ENCODE measurements at places on chromosomes 5 and 9.

DNA sequence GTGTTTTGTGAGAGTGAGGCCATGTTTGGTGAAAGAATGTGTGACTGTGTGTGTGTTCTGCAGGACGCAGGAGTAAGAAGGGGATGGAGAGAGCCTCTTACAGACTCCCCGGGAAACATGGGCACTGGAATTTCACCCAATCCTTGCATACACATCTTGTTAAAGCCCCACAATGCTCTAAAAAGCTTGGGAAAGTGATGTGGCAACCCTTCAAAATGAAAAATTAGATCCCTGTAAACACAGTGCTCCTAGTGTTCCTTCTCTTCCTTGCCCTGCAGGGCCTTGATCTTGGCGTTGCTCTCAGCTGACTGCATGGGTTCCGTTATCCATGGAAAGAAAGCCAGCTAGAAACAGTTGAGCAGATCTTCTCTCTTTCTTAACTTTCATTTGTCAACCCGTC is 701.7 kb downstream of the SEMA5A start:
- peak; percentile 20 for DNase-seq

GRCh38 chr5:81827500-81827899 is 76.6 kb upstream of the SSBP2 start:
- DNase-seq: no peak

DNA sequence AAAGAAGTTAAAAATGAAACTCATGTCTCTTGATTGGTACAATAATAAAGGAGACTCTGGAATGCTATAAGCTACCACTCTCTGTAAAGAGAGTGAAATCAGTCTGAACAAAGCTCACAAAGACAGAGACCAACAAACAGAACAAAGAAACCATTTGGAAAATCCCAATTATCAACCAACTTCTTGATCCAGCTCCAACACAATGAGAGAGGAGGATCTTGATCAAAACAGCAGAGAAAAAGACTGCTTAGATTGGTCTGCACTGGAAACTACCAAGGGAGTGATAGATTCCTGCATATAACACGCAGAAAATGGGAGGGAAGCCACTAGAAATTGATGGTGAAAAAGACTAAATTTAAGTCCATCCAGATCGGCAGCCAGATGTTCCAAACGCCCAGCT is 23.1 kb upstream of the RNF38 start:
- DNase-seq: no peak

GRCh38 chr9:90853945-90854344 is 52.3 kb downstream of the SYK start:
- no peak for DNase-seq

GRCh38 chr9:9536523-9536922 is 1076.3 kb downstream of the PTPRD start:
- DNase-seq: no peak

DNA sequence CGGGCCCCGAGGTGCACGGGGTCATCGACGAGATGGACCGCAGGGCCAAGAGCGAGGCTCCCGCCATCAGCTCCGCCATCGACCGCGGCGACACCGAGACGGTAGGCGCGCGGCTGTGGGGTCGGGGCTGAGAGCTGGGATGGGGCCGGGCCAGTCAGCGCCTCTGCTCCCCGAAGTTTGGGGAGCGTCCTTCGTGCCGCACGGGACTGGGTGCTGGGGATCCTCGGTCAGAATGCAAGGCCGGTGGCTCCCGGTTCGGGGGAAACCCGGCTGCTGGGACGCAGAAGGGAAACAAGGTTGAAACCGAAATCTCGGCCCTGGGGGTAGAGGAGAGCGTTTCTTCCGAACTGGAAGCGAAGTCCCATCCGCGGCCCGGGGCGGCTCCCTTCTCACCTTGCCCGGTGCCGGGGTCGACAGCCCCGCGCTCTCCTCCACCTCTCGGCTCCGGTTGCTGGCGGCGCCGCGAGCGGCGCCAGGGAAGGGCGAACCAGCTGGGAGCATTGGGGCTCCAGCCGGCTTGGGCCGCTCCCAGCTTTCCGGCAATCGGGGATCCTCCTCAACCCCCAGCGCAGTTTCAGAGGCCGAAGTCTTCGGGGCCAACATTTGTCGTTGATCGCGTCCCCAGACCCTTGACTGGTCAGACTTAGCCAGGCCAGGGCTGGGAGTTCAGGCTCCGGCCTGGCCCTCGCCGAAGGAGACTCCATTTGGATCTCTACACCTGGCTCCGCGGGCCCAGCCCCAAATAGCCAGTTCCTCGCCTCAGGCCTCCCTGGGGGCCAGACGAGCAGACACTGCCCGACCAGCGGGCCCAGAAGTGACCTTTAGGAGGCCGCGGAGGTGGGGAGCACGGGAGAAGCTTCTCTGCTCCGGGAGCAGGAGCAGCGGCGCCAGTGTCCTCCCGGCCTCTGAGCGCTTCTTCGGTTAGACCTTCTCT is 1.1 kb downstream of the LHX2 start:
- no peak for DNase-seq

DNA sequence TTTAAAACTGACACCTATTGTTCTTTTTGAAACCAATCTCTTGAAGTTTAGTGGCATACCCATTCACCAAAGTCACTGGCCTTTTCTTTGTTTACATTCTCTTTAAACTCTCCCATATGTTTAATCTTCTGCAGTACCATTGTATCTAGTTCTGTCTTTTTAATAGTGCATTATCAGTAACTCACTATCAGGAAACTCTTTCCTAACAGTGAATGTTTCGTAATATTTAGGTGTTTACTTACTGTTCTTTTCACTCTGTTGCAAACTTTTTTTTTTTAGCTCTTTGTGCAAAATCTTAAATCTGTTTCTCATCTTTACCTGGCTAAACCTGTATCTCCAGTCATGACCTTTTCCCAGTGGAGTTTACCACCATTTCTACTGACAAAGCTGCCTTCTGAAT is 17.2 kb downstream of the SMAD5 start:
- no peak for DNase-seq

DNA sequence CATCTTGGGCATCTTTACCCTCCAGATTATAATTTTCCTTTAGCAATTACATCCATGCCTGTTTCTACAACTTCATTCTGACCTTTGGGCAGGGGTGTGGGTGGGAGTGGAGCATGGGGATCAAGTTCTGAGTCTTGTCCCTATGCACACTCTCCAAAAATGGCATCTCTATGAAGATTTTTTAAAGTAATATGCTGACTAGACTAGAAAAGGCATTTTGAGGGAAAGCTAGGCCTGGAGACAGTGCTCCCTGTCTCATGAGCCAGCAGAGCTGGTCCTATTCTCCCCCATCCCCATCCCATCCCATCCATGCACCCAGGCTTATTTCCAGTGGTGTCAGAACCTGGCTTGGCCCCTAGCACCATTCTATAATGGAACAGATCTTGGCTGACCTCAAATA is 398.0 kb upstream of the SLC24A2 start:
- no peak for DNase-seq

DNA sequence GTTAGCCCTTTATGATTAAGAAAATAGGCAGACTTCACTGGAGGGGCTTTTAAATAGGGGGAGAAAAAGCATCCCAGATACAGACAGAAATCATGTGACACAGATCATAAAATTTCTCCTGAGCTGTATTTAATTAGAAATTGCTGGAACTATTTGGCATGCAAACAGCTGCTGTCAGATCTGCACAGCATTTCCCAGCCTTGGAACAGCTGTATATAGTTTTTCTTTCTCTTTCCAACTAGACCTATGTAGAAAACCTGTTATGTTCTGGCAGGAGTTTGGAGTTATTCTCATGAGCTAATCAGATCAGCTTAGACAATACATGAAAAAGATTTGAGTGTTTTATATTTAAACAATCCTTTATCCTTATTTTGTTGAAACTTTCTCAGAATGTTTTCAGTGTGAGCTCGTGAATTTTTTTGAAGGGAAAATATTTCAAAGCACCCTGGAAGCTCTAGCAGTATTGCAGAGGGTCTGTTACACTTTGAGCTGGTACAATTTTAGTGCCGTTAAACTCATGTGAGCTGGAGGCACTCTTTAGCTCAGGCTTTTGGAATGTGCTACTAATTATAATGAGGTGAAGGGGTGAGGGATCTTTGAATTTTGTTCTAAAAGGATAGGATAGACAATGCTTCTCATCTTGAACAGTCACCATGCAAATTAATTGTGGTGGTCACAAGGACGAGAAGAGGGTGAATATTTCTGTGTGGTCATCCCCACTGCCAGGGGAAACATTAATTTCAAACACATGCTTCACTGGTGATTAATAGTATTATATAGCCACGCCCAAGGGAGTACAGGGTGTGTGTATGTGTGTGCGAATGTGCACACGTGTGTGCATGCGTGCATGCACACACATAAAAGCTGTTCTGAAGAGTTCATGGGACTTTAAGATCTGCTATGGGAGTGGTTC is 239.4 kb upstream of the FBXL7 start:
- no peak for DNase-seq

DNA sequence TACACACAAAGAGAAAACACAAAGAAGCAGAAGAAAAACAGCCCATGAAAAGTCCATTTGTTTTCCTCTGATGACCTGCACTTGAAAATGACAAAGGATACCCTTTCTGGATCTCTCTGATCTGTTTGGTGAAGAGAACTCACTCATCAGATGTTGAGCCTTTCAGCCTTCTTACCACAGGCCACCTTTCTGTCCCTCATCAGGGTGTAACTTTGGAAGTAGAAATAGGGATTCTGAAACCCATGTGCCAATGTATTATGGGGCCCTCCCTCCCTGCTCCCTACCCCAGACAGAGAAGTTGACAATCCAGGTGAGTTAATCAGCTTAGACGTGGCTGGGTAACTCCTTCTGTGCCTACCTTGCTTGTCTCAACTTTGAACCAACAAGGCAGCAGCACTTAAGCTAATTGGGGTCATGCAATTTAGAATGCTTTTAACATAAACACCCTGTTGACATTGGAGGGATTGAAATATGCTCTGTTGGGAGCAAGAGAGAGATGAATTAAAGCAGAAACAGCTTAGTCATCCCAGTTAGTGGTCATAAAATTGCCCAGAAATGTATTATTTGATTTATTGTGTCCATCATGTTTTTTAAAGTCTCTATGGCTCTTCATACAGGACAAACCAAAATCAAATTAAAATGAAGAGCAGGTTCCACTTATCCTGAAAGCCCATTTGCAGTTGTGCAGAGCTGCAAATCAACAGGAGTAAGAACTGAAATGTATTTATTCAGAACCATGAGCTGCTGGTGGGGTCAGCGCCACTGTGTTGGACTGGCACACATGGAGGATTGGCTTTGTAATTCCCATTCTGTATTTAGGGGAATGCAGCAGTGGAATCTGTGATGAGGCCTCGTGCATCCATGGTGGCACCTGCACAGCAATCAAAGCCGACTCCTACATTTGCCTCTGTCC is 132.0 kb downstream of the LIFR start:
- DNase-seq: no peak

- DNase-seq: no peak
Measured at GRCh38 chr9:134188386-134189144, 24.2 kb upstream of the RNU6ATAC start.

GRCh38 chr5:137734962-137735554 is 831 bp downstream of the KLHL3 start:
- DNase-seq: peak; percentile 56

- no peak for DNase-seq
Measured at GRCh38 chr5:114243281-114243971, 118.4 kb upstream of the KCNN2 start.

GRCh38 chr5:1010181-1010510 is 1.5 kb downstream of the NKD2 start:
- DNase-seq: no peak

- peak; percentile 91 for DNase-seq
Measured at GRCh38 chr9:37984672-37985611, 81.0 kb upstream of the SLC25A51 start.

GRCh38 chr5:122144236-122144635 is 14.9 kb downstream of the ZNF474 start:
- peak; percentile 46 for DNase-seq

DNA sequence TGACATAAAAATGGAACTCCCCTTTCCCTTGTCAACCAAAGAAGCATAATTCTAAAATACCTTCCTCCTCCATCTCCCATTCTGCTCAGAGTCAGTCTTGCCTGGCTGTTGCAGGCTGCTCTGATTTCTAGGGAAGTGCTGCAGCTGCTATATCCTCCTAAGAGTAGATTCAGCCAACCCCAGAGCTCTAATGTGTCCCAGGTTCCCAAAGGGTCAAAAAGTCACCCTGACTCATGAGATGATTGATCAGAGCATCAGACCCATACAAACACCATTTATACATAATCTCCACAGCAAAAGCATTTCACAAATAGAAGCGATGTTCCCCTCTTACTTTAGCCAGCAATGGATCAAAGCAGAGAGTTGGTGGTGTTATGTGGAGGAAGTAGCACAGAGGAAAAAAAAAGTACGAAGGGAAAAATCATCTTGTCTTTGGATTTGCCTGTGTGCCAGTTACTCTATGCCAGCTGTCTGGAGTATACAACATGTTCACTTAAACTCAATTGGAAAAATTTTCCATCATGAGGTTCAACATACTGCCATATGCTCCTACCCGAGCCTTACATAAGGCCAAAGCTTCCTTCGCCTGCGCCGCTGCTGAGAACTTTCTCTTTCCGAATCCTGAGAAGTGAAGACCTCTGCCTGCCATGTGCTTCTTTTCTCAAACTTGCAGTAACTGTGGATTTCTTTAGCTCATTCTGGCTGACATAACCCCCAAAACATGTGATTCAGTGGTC is 258.0 kb downstream of the TLE4 start:
- DNase-seq: no peak

DNA sequence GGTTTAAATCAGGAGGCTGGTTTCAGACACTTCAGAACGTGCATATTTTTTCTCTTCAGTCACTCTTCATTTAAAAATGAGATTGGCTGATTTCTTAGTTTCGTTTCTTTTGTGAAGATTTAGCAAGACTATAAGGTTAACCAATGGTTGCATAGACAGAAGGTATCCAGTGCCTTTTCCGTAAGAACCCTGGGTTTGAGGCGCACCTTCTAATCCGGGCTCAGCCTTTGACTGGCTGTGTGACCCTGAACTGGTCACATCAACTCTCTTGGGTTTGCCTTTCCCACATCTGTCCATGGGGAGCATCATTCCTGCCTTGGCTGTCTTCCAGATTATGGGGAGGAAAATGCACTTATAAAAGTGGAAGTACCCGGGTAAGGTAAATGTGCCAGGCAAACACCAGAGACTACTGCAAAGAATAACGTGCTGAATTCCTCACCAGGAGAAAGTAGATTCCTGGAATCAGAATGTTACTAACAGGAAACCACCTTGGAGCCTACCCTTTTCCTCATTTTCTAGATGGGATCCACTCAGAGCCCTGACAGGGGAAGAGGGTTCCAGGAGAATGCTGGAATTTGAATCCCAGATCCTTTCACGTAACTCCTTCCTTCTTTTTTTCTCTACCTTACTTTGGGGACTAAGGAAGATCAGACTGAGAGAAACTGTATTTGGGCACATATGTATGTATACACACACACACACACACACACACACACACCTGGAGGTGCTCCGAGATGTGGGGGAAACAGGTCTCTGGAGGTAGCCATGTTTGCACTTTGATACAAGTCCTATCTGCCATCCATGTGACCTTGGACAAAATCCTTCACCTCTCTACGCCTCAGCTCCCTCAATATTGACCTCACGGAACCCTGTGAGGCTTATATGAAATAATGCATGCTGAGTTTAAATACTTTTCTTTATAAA is 6.8 kb downstream of the HAND1 start:
- no peak for DNase-seq

DNA sequence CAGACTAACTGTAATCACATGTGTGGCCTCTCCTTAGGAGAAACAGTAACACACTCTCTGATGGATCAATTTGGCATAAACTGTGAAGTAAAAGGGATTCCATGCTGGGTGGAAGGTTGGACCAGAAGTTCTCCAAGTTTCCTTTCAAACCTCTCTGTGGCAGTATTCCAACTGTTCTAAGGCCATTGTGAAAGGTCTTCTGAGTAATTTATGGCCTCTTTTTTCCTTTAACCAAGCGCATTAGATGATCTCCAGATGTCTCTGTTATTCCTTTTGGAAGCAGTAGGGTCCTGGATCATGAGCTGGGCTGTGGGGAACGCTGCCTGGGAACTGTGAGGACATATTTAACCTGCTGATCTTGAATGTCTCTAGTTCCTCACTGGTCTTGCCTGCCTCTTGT is 80.6 kb upstream of the IL6ST start:
- DNase-seq: peak; percentile 26

Data from GM03348 (cell line).